AG04449 (cell line): ENCODE measurements at places on chromosomes 12 and 14.

DNA sequence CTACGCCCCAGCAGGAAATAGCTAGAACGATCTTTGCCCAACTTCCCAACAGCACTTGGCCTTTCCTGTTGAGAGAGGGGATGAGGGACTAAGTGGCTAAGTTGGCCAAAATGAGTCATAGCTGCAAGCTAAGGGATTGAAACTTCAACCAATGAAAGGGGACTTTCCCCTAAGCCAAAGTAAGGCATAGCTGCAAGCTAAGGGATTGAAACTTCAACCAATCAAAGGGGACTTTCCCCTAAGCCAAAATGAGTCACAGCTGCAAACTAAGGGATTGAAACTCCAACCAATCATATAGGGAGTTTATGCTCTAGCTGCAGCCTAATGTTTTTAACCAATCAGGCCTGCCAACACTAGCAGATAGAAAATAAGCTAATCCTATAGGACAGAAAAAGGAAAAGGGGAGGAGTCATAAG, 100.5 kb upstream of the SSTR1 start:
- DNase-seq, result no peak

DNA sequence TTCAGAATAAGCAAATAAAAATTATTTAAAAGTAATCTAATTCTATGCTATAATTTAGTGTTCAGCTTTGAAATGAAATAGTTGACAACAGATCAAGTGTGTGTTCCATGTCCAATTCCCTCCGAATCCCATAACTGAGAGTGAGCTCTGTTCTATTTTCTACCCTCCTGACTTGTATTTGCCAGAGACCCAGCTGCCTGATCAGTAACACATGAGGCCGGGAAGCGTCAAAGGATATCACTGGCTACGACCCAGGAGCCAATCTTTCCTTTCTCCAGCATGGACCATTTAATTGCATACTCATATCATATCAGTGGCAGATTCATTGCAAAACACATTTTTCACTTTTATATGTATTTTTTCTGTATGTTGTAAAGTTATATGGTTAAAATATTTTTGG, 108.8 kb upstream of the TSPAN8 start:
- DNase-seq, result no peak

DNA sequence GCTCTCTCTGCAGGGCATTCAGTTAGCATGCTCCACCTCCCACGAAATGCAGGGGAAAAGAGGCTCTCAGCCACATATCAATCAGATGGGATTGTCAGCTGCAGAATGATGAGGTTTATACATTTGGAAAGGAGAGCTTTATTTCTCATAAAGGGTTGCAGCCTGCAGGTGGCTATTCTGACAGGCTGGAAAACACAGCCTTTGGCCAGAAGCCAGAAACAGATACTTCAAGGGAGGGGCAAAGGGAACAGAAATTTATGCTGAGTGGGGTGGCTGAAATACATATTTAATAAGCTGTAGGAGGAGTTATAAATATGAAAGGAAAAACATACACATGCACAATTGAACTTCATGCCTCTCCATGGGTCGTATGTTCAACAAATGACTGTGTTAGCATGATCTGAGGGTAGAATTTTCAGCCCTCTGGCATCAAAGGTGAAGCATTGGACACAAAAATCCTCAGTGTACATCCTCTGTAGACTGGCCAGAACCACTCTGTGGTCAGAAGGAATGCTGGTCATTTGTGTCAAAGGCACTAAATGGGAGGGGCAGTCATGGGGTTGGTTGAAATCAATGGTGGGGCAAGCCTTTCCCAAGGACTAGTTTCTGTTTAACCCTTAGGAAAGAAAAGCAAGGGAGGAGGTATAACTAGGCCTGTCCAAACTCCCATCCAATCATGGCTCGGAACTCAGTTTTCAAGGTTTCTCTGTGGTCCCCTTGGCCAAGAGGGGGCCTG, 62.4 kb downstream of the TMX1 start:
- no peak for DNase-seq

- DNase-seq, result no peak
Observed at GRCh38 chr12:8969861-8970411, 19.4 kb upstream of the KLRG1 start.

DNA sequence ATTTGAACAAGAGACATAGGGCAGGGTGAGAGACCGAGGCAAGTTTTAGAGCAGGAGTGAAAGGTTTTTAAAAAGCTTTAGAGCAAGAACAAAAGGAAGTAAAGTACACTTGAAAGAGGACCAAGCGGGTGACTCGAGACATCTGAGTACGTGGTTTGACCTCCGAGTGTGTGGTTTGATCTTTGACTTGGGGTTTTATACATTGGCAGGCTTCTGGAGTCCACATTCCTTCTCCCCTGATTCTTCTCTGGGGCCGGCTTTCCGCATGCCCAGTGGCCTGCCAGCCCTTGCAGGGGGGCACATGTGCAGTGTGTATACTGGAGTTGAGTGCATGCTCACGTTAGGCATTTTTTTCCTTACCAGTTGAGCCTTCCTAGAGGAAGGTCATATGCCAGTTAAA, 96.3 kb downstream of the SLC15A4 start:
- DNase-seq, result no peak

GRCh38 chr14:96104469-96105057, 65.4 kb downstream of the C14orf132 start:
- peak; percentile 84 for DNase-seq

GRCh38 chr12:99553461-99553860, 94.1 kb upstream of the GARIN6 start:
- DNase-seq, result no peak

- DNase-seq, result no peak
Observed at GRCh38 chr14:21999402-21999801, 325.8 kb upstream of the OR4E1 start.

GRCh38 chr12:31324116-31324844, 1.7 kb downstream of the SINHCAF start:
- no peak for DNase-seq

GRCh38 chr14:61179061-61179690, 102.0 kb downstream of the TMEM30B start:
- no peak for DNase-seq

DNA sequence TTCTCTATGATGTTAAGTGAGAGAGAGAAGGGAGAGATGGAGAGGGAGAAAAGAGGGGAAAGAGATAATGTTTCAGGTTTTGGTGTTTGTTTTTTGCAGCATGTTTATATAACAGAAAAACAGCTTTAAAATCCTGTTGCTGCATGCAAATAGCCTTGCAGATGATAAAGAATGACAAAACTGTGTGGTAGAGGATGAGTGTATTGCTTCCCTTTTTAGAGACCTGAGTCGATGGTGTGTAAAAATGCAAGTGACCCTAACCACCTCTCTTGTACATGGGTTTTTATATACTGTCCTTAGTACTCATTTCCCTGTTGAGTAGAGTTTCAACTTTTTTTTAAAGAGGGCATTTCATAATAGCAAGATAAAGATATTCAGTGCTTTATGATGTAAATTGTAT, 249.1 kb downstream of the AKAP6 start:
- no peak for DNase-seq

- DNase-seq, result no peak
Observed at GRCh38 chr14:65989981-65990380, 496.2 kb upstream of the CCDC196 start.

DNA sequence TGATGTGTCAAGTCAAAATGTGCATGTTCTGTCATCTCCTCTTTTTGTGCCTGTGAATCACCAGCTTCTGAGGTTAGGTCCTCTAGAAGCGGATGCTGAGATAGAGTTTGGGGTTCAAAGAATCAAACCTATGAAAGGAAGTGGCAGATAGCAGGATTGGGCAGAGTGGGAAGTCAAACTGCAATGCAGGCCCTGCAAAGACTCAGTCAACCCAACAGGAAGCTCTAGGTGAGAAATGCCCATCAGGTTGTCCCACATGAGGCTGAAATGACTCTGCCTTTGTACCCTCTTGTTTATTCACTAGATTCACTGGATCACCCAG, 4.5 kb upstream of the MIA2 start:
- DNase-seq, result peak; percentile 7

DNA sequence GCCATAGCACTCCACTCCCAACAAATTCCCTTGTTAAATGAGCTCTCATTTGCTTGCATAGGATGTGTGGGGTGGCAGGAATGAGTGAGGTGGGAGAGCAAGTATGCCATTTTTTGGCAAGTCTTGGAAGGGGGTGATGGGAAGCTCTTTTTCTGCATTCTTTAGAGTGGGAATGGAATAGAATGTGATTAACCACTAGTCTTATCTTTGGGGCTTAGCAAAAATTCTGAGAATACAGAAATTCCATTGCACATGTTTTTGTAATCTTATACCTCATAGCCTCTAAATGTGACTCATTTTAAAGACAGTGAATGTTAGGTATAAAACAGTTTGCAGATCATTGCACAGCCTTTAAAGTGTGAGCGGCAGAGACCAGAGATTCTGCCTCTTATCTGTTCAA, 28.4 kb upstream of the NEDD1 start:
- peak; percentile 71 for DNase-seq

DNA sequence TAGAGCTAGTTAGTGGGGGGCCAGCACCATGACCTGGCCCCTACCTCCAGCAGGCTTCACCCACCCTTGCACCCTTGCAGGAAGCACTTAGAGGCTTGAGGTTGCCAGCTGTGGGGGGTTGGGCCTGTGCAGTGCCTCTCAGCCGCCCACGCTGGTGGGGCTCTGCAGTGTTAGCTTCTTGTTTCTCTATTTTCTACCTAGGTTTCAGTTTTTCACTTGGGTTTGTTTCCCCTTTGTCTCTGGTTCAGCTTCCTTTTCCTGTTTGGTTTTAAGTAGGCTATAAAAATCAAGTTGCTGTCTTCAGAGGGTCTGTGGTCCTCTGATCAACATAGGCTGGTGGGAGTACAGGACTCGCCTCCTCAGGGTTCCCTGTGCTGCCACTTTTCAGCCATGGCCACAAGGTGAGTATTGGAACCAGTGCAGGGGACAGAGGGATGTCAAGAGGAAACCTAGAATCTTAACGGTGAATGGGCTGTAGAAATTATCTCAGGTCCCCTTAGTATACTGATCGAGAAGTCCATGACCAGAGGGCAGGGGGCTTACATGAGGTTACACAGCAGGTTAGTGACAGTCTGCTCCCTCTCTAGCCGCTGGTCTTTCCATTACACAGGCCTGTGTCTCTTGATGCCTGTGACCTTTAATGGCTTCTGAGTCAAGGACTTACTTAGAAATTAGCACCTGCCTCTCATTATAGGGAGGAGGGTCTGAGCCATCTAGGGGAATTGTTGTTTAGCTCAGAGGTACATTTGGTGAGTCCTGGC, at the start of gene EVL:
EVL (plus strand) TSS at position 312 of the 761 bp plus-strand sequence; CDS start at position 391, 79 bp downstream.
- no peak for DNase-seq

DNA sequence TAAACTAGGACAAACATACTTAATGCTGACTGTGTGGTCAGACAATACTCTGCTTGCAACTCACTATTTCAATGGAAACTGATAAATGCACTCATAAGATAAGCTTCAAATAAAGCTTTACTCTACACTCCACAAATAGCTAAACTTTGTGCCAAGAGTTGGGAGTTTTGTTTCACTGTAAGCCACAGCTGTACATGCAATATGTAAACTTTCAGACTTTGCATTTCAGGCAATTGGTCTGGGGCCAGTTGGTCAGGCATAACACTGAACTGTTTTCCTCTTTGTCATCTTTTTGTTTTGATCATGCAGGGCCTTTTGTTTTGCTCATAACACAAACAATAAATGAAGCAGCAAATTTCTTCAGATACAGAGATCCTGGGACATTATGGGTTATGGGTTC, 426.2 kb downstream of the IPO8 start:
- no peak for DNase-seq

DNA sequence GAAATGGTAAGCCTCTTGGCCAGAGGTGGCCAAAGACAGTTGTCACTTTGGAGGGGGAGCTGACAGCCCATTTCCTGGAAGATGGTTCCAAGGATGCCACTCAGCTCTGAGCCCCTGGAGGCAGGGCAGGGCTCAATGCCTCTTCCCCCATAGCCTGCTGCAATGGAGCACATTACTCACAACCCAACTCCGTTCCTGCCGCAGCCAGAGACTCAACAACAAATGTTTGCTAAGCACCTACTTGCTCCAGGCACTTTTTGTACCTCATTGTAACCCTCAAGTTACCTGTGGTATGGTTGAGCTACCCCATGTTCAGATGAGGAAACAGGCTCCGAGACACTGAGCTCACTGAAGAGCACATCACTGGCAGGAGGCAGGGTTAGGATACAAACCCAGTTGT, 19.5 kb downstream of the IRF2BPL start:
- DNase-seq, result no peak

DNA sequence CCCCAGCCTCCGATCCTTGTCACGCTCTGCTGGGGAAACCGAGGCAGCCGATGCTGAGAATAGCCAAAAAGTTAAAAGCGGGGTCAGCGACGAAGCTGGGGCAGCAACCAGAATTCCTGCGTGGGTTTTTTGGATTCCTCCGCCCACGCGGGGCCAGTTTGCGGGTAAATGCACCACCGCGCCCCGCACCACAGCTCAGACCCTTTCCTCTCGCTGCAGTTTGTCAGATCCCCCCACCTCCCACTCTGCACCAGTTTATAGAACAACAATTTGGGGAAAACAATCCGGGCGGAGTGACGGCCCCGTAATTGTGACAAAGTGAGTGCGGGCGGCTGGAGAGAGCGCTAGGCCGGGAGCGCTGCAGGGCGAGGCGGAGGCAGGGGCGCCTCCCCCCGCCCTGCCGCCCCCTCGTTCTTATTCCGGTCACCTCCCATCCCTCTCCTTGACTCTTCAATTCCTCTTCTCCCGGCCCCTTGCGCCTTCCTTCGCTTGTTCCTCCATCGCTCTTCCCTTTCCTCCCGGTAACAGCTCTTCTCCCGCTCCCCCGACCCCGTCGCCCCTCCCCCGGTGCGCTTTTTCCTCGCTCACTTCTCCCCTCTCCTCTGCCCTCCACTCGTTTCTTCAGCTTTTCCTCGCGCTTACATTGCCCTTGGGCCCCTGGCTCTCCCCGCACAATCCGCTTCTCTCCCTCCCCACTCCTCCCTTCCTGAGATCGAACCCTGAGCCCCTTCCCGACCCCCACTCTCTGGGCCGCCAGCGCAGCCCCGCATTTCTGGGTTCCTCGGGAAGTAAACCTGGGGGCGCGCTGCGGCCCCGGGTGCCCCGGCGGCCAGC, 646 bp upstream of the DNAJC22 start:
- no peak for DNase-seq

- no peak for DNase-seq
Observed at GRCh38 chr14:51719955-51720354, 68.2 kb downstream of the FRMD6 start.

DNA sequence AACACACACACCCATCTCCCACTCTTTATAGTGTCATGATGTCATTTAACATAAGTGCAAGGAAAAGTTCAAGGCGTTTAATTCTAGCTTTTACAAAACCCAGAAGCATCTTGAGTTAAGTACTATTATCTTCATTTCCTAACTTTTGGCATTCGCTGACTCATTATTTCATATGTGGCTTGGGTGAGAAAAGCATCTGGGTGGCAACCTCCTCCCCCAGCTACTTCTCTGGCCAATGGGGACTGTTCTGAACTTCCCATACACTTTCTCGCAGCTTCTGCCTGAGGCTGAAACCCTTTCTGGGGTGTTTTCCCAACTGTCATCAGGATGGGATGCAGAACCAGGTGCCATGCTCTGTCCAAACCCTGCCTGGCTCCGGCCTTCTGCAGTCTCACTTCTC, 2.8 kb upstream of the MARK3 start:
- peak; percentile 40 for DNase-seq

- DNase-seq, result no peak
Observed at GRCh38 chr14:86802726-86803125, 1190.3 kb downstream of the GALC start.
